T-cell (primary cell): ENCODE measurements at places on chromosomes 6 and 20. TPM values are rescaled to one million over a fixed set of nuclear protein-coding genes. Genes with fewer than 3 reads are reported as not detected.

The GRM1 gene
- total RNA-seq: not detected

DNA sequence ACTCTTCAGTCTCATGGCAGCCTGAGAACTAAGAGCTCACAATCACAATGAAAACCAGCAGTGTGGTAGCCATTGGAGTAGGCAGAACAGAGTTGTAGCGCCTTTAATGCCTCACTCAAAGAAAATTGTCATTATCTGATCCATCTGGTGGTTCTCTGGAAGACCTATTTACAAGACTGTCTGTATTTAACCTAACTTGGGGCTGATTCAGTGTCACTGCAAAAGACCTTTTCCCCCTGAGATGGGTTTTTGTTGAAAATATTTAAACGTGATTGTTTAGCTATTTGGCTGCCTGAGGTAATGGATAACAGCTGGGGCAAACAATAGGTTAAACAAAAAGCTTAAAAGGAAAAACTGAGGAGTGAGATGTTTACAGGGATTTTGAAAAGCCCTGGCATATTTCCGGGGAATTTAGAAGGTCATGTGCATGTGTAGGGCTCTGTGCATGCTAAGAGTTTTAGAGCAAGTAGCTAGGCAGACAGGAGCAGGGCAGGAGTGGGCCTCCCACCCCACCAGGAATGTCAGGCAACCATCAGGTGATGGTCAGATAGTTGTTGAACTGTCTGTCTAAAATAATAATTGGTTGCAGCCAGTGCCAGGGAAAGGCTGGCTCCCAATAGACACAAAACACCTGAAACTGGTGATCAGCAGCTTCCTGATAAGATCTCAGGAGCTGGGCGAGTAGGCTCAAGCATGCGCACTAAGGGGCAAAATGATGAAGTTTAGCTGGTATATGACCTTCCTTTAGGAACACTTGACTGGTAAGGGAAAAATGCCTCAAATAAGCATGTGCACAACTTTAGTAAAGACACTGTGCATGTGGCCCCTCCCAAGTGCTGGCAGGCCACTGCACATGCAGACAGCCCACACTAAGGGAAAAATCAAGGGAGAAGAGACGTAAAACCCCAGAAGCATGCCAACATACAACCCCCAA is 70.8 kb upstream of the AKIRIN2 start:
- no peaks in the 10 kb centered on the region for H3K27me3 ChIP-seq
- DNase-seq: no peak
- H3K4me3 ChIP-seq: no peak overlapping the region
- no peak overlapping the region for H3K27ac ChIP-seq
- no peaks in the 10 kb centered on the region for H3K36me3 ChIP-seq
- H3K4me1 ChIP-seq: no peaks in the 10 kb centered on the region

DNA sequence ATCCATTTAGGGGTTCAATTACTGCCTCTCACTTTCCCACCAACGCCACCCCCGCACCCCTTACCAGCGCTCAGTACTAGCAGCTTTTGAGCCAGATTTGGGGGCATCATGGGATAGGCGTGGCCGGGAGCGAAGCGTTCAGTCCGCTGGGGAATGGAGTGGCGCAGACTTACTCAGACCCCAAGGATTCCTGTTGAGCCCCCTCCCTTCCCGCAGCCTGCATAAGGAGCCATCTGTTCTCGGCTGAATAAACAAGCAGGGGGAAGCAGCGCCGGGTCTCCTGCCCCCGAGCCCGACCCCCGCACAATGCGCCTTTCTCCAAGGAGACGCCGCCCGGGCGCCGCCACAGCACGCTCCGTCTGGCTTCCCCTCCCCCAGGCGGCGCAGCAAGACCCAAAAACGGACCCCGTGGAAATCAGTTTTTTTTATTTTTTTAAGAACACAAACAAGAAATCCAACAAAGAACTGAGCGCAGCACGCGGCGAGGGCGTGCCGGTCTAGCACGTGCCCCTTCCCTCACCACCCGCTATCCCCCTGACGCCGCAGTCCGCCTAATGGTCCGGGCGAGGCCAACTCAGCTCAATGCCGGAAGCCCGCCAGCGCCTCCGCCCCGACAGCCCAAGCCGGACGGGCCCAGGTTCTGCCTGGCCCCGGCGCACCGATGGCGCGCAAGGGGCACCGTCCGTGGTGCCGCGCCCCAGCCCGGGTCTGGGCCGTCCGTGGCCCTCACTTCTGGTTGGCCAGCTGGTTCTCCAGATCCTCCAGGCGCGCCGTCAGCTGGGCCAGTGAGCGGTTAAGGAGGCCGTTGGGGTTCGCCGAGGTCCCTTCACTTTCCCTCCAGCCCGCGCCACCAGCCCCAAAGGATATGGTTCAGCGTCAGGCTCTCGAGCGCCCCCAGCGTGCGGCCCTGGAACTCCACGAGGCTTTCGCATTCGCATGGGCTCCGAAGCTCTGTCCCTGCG is 13.3 kb upstream of the RBPJL start:
- H3K36me3 ChIP-seq: no peaks in the 10 kb centered on the region
- H3K27ac ChIP-seq: no peak overlapping the region
- H3K4me3 ChIP-seq: peak overlapping the region; percentile 60

GRCh38 chr6:151323791-151324487 is 67.4 kb downstream of the ZBTB2 start:
- no peaks in the 10 kb centered on the region for H3K36me3 ChIP-seq
- DNase-seq: peak; percentile 49
- peaks cover 39% of the 10 kb centered on the region for H3K27me3 ChIP-seq
- peaks cover 2% of the 10 kb centered on the region for H3K4me1 ChIP-seq
- no peak overlapping the region for H3K4me3 ChIP-seq

The SIRPB1 gene
- 6.2 TPM for total RNA-seq

GRCh38 chr20:4151991-4152695 is 136.8 kb upstream of the RNF24 start:
- H3K27me3 ChIP-seq: no peaks in the 10 kb centered on the region
- H3K4me3 ChIP-seq: no peak overlapping the region
- H3K36me3 ChIP-seq: no peaks in the 10 kb centered on the region
- peaks cover 17% of the 10 kb centered on the region for H3K4me1 ChIP-seq
- no peak for DNase-seq

The HCK gene
- 1.5 TPM for total RNA-seq

- H3K36me3 ChIP-seq: peaks cover 27% of the 10 kb centered on the region
- no peak overlapping the region for H3K27ac ChIP-seq
- no peak overlapping the region for H3K4me3 ChIP-seq
Observed at GRCh38 chr20:32497589-32498224, 87.4 kb downstream of the NOL4L start.

- H3K36me3 ChIP-seq: no peaks in the 10 kb centered on the region
- peaks cover 31% of the 10 kb centered on the region for H3K27me3 ChIP-seq
- H3K4me3 ChIP-seq: no peak overlapping the region
- no peaks in the 10 kb centered on the region for H3K4me1 ChIP-seq
- DNase-seq: no peak
Observed at GRCh38 chr6:2467929-2468600, 222.7 kb upstream of the GMDS start.

The CGA gene
- not detected for total RNA-seq

The TMEM244 gene
- total RNA-seq: 0.53 TPM

The C6orf15 gene
- not detected for total RNA-seq

- peaks cover 61% of the 10 kb centered on the region for H3K36me3 ChIP-seq
- DNase-seq: no peak
- H3K4me1 ChIP-seq: no peaks in the 10 kb centered on the region
- no peak overlapping the region for H3K4me3 ChIP-seq
- H3K27ac ChIP-seq: no peak overlapping the region
- no peaks in the 10 kb centered on the region for H3K27me3 ChIP-seq
Observed at GRCh38 chr20:47629907-47630306, 128.2 kb downstream of the NCOA3 start.
